ENCODE measurements at places on chromosomes 5 and 9. TPM values are rescaled to one million over a fixed set of nuclear protein-coding genes. Genes with fewer than 3 reads are reported as not detected.

- DNase-seq: no peak
These were observed 515 bp downstream of the LCP2 start for GRCh38 chr5:170296935-170297588.

DNA sequence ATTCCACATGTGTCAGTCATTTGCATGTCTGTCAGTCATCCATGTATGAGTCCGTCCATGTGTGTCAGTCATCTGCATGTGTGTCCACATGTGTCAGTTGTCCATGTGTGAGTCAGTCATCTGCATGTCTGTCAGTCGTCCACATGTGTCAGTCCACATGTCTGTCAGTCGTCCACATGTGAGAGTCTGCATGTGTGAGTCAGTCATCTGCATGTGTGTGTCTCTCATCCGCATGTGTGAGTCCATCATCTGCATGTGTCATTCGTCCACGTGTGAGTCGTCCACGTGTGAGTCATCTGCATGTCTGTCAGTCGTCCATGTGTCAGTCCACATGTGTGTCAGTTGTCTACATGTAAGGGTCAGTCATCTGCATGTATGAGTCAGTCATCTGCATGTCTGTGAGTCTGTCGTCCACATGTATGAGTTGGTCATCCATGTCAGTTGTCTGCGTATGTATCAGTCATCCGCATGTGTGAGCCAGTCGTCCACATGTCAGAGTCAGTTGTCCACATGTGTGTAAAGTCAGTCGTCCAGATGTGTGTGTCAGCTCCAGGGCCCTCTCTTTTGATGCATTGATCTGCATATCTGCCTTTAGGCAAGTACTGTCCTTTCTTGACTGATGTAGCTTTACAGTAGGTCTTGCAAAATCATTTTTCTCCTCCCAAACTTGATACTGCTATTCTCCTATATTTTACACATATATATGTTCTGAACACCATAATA is 72.5 kb upstream of the CACNA1B start:
- no peak for DNase-seq

GRCh38 chr5:125891061-125891725 is 532.0 kb upstream of the GRAMD2B start:
- DNase-seq: no peak

GRCh38 chr9:126373241-126373640 is 46.6 kb downstream of the MVB12B start:
- no peak for DNase-seq

GRCh38 chr5:131545845-131546244 is 89.2 kb downstream of the RAPGEF6 start:
- DNase-seq: no peak

DNA sequence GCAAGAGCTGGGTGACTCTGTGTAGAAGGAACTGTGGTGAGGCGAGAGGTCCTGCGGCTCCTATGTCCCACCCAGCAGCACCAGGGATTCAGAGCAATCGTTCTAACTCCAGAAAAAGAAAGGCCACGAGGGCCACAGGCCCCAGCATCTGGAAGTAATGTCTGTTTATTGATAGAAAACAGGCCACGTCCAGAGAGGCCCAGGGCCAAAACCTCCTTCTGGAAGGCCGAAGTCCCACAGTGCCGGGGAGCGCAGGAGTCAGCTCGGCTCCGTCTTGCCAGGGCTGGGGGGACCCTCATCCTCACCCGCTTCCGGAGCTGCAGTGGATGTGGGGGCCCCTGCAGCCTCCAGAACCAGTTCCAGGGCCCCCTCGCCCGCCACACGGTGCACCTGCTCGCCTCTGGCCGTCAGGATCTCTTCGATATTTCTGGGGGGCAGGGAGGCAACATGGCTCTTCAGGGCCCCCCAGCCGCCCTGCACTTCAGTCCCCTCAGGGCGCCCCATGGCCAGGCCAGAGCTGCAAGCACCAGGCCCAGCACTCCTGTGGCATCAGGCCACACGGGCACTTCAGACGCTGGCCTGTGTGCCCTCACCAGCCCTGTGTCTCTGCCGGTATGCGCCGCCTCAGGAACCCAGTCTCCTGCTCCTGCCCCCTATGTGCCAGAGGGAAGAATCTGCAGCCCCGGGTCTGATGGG is 1.6 kb downstream of the DNLZ start:
- DNase-seq: no peak

DNA sequence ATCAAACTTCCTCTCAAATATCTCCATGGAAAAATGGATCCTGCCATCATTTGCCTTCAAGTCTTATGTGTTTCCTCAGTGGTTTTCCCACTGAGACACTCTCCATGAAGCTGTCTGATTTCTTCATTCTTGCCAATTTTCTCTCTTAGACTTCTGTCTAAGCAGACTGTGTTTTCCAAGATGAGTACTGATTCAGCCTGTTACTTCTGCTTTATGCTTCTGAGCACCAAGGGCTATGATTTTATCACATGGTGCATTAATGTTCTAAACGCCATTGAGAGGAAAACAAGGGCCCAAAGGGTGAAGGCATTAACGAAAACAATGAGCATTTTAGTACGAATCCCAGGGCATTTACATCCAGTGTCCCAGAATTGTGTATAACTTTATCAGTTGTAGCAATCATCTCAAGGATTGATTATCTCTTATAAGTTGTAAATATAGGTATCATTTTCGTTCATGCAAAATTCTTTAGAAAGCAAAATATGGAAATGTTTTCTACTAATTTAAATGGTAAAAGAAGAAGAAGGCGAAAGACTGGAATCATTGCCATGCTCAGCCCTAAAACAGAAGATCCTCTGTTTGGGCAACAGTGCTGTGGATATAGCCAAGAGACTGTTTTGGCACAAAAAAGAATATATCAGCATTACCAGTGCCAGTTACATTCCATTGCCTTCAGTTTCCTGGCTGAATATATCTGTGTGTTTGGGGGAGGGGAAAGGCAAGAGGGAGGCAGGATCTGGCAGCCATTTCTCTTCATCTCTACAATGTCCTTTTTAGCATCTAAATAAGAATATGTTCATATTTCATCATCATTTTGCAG is 537.6 kb downstream of the ANXA1 start:
- DNase-seq: no peak

GRCh38 chr9:125988479-125989050 is 241.4 kb downstream of the PBX3 start:
- DNase-seq: no peak

- no peak for DNase-seq
These were observed 38.9 kb upstream of the SLC25A51 start for GRCh38 chr9:37942621-37943344.

GRCh38 chr9:114574438-114574837 is 13.1 kb upstream of the ATP6V1G1 start:
- no peak for DNase-seq

- no peak for DNase-seq
These were observed 91.1 kb downstream of the ZNF608 start for GRCh38 chr5:124655251-124655917.

- DNase-seq: no peak
These were observed 28.6 kb upstream of the GTF2H2C start for GRCh38 chr5:69531406-69531801.

Gene CARTPT
- not detected for total RNA-seq

Gene ARHGEF37
- total RNA-seq: 0.76 TPM

Gene IRX4
- not detected for total RNA-seq

Gene GPX3
- total RNA-seq: 0.22 TPM

Gene NR2F1-AS1
- not detected for total RNA-seq

Gene CYLC2
- total RNA-seq: not detected

Data from T-helper 17 cell (primary cell).